ENCODE measurements at places on chromosomes 3 and 15.

- no peak for DNase-seq
Observed at GRCh38 chr15:51134416-51135199, 39.9 kb upstream of the TNFAIP8L3 start.

GRCh38 chr3:191383124-191383523, 52.8 kb upstream of the UTS2B start:
- no peak for DNase-seq

- no peak for DNase-seq
Observed at GRCh38 chr15:72184165-72184811, 13.3 kb downstream of the GRAMD2A start.

DNA sequence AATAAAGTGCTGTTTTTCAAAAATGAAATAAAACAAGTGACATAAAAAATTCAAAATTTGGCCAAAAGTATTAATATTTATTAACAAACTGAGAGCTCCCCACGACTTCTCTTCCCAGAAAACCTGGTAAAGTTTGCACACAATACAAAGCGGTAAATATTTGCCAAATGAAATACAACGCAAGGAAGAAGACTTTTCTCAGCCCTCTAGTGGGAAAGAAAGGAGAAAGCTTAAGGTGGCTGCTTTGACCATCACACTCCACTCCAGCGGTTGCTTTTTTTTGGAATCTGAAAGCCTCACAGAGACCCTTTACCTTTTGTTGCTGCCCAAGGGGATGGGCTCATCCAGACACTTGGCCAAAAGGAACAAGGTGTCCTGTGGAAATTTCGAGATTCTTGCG, 1.1 kb upstream of the GK5 start:
- DNase-seq: no peak

DNA sequence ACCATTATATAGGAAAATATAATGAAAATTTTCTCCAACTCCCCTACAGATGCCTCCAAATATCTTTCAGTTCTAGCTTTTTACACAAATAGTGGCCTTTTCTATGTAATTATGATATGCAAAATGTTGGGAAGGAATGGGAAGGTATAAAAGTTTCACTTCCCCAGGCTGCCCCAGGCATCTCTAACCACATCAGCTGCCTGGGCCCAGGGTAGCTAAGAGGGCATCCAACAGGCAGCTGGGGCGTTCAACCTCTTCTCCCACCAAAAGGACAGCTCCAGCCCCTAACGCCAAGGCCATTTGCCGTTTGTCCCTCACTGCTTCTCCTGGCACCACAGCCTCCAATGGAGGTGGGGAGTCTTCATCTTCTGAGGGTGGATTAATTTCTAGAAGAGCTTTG, 188.1 kb upstream of the TSC22D2 start:
- no peak for DNase-seq

- DNase-seq: no peak
Observed at GRCh38 chr15:81315452-81316175, 8.3 kb downstream of the STARD5 start.

DNA sequence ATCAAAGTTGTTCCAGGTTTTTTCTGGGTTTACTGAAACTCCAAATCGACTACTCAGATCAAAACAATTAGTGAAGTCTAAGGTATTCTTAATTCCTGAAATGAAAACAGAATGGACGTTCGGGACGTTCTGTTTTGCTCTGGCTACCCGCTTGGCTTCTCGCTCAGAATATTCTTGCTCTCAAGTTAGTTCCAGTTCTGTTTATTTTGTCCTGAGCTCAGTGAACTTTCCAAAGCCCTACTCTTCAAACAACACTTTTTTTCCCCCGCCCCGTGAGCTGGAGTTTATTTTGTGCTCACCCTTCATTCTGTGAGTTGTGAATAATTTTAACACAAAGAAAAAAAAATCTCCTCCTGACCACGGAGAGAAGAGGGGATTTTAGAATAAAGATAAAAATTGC, 72.6 kb downstream of the SAMMSON start:
- no peak for DNase-seq

DNA sequence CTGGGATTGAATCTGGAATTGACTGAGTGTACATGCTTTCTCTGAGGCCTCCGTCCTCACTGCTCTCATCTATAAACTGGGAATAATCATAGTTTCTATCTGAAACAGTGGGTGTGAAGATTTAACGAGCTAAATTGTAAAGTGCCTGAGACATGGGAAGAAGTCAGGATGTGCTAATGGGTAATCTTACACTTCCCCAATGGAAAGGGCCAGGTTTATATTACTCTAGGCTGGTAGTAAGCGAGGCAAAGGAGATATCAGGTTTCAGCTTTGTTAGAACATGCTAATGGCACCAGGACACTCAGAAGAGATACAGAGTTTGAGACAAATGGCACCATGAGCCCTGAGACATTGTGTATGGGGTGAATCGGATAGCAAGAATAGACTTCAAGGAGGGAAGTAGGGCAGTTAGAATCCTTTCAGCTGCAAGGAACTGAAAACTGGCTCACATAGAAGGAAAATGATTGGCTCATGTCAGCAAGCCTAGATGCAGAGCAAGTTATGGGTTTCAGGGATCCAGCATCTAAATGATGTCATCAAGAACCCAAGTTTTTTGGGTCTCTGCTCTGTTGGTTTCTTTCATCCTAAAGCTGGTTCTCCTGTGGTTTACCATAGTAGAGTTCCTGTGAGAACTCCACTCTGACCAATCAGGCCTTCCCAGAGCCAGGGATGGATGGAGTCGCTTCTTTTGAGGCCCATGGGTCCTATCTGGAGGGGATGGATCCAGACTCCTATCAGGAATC, 21.8 kb downstream of the FLNB start:
- no peak for DNase-seq

GRCh38 chr3:30448450-30449289, 157.7 kb upstream of the TGFBR2 start:
- no peak for DNase-seq

DNA sequence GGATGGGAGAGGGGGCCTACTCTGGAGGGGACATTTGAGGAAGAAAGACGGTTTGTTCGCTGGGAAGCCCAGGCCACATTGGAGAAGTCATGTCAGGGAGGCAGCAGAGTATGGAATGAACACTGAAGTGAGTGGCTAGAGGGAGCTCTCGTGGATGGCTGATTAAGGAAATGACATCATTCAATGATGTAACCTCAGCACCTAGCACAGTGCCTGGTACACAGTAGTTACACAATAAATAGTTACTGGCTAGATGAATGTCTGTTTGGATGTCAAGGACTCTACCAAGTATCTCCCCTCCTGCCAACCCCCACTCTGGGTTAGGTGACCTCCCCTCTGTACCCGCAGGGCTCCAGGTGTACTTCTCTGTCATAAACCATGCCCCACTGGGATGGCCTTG, 121.1 kb downstream of the CLSTN2 start:
- no peak for DNase-seq

GRCh38 chr15:92375057-92375456, 18.6 kb upstream of the ST8SIA2 start:
- DNase-seq: no peak

GRCh38 chr3:61665987-61666386, 104.6 kb downstream of the PTPRG start:
- no peak for DNase-seq

GRCh38 chr3:197305854-197306253, 7.4 kb upstream of the DLG1 start:
- DNase-seq: no peak

Measured in GDM1 (cell line).